ENCODE measurements at places on chromosomes 6 and 20.

DNA sequence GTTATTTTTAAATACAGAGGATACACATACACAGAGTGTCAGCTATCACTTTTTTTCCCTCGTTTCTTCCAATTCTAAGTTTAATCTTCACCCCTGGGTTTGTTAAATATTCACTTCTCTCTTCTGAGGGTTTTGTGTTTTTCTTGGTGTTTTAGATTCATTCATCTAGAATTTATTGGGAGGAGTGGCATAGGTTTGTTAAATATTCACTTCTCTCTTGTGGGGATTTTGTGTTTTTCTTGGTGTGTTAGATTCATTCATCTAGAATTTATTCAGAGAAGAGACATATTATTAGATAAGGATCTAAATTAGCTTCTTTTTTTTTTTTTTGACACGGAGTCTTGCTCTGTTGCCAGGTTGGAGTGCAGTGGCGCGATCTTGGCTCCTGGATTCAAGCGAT, 3.9 kb downstream of the GTF2H5 start:
- DNase-seq: no peak

GRCh38 chr6:144460327-144461095, 175.4 kb downstream of the UTRN start:
- no peak for DNase-seq

DNA sequence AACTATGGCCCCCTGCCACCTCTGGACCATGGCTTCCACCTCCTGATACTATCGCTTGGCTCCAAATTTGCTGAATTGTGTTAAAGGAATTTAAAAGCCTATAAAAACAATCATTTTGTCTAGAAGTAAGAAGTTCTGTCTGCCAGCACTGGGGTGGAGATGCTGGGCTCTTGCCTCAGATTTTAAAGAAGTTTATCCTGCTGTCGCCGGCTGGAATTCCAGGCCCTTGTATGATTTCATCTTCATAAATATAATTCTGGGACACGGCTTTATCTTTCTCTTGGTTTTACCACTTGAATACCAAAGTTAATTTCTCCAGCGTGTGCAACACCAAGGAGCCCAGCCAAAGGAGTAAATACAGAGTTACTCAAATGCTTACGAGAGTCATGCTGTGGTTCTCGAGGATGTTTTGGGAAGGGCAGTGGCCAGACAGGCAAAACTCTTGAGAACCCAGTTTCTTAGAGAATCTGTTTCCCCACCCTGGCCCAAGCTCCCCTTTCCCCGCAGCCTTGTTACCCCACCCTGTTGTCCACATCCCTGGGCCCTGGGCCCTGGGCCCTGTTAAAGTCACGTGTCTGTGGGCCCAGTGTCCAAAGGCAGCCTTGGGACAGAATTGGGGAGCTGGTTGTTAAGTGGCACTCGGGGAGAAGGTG, 31.9 kb downstream of the C6orf89 start:
- DNase-seq: no peak

DNA sequence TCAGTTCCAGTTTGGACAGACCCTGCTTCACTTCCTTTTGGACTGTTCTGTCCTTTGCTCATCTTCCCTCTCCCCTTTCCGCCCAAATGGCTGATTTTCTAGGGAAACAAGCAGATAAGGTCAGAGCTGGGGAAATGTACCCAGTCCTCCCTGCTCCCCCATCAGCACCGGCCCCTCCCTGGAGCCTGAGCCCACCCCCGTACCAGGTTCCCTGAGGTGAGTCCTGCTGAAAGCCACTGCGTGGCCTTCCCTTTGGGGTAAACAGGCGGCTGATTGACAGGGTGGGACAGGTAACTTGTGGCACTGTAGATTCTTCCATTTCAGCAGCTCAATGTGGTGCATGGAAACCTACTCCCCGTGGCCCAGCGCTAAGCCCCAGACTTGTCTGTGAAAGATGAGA, 70.5 kb downstream of the NPEPL1 start:
- no peak for DNase-seq

- DNase-seq: no peak
Observed at GRCh38 chr20:40191573-40191972, 497.5 kb downstream of the MAFB start.

DNA sequence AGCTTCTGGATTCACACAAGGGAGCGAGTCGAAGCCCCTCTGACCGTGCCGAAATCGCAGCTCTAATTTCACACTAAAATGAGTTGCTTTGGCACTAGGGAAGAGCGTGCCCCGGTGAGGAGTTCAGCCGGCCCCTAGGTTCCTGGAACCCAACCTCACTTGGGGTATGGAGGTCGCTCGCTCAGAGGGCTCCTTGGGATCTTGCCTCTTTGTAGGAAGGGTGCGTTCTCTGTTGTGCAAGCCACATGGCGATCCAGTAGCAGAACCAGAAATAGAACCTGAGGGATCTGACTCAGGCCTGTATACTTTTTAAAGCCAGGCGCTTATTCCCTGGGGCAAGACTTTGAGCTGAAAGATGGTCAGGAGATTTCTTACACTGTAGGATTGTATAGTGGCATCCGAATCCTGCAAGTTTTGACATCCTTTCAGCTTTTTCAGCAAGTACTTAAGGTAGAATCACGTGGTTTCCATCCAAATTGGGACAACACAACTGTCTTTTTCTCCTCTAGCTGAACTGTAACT, 861 bp upstream of the RALGAPA2 start:
- DNase-seq: no peak

- no peak for DNase-seq
Observed at GRCh38 chr6:39610221-39610620, 115.0 kb downstream of the KIF6 start.

GRCh38 chr6:110173506-110174132, 5.9 kb downstream of the WASF1 start:
- no peak for DNase-seq

- no peak for DNase-seq
Observed at GRCh38 chr20:38579921-38580320, 1.1 kb upstream of the ADIG start.

Measured in NCI-H226 (cell line).